ENCODE measurements at places on chromosomes 2 and 18. TPM values are rescaled to one million over a fixed set of nuclear protein-coding genes. Genes with fewer than 3 reads are reported as not detected.

The XRCC5 gene
- 47.1 TPM for polyA plus RNA-seq

The MARCHF4 gene
- 0.25 TPM for polyA plus RNA-seq

The MAP3K20 gene
- 6.5 TPM for polyA plus RNA-seq

The COL4A4 gene
- 1.6 TPM for polyA plus RNA-seq

The SPP2 gene
- polyA plus RNA-seq = not detected

Measured in adipose tissue (tissue), 3 donors.